Mammary epithelial cell (primary cell): ENCODE measurements at places on chromosomes 2 and 18. TPM values are rescaled to one million over a fixed set of nuclear protein-coding genes. Genes with fewer than 3 reads are reported as not detected.

The HS1BP3 gene
- polyA plus RNA-seq = 13.4 TPM

The ZNF396 gene
- polyA plus RNA-seq = 0.09 TPM

The TLK1 gene
- polyA plus RNA-seq = 8.2 TPM

The ONECUT2 gene
- 0.01 TPM for polyA plus RNA-seq

The CDCA7 gene
- 34.4 TPM for polyA plus RNA-seq

The PTPN2 gene
- polyA plus RNA-seq = 18.6 TPM

The TP53I3 gene
- polyA plus RNA-seq = 89.8 TPM
